GM13976 (cell line): ENCODE measurements at places on chromosomes 5 and 9.

GRCh38 chr5:67033880-67034651, 162.5 kb downstream of the CD180 start:
- no peak for DNase-seq

DNA sequence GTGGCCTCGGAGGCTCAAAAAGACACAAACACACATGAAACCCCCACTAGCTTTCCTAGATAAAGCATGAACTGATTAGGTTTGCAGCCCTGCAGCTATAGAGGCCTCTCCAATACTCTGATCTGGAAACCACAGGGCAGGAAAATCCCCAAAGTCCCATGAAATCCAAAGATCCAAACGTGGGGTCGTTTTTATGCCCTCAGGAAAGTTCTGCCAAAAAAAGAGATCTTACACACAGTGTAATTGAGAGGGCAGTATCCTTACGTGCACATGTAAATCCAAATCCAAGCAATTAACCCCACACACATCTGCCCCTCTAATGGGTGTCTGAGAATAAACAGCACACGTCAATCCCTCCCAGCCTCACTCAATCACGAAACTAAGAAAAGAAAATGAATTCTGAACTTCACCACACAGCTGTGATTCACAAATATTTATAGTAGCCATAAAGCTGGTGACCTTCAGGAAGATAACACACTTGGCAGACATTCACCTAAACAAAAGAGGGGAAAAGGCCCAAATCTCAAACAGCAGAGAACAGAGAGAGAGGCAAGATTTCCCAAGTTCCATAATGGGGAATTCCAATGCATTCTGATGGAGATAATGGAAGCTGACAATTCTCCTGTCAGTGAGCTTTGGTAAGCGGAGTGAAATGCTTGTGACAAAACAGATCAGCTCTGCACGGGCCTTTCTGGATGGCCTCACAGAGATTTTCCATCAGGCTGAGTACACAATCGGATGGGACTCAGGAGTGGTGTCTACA, 114.2 kb downstream of the SEMA5A start:
- no peak for DNase-seq

DNA sequence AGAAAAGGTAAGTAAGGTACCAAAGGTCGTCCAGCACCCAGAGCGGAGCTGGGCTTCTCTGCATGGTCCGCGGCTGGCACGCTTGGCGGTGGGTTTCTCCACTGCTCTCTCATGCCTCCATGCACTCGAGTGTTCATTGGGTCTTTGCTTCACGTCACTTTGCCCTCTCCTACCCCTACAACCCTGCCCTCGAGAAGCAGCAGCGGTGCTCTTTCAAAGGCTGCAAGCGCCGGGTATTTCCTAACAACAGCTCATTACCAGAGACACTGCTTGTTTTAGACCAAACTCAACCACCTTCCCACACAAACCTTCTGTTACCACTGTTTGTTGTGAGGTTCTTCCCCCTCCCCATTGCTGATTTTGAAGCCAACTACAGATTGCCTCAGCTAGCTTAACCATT, 21.5 kb upstream of the ZBTB34 start:
- DNase-seq: peak; percentile 76

DNA sequence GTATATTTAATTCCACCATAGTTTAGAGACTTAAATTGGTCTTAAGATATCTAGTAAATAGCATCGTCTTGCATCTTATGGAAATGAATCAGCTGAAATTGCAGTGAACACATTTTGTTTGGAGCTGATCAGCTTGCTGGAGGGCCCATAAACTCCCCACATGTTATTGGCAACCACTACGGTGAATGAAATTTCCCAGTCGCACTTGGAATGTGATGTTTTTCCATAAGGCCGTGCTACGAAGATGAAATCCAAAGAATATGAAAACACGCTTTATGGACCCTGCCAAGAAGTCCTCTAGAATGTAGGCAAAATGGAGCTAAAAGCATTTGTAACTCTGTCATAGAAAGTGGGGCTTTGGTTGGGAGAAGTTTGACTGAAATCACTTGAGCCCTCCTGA, 572.1 kb downstream of the ACTL7B start:
- DNase-seq: no peak

- DNase-seq: no peak
These were observed 88.8 kb downstream of the SPRY4 start for GRCh38 chr5:142235870-142236672.

GRCh38 chr5:175700991-175701390, 43.1 kb downstream of the HRH2 start:
- DNase-seq: no peak

DNA sequence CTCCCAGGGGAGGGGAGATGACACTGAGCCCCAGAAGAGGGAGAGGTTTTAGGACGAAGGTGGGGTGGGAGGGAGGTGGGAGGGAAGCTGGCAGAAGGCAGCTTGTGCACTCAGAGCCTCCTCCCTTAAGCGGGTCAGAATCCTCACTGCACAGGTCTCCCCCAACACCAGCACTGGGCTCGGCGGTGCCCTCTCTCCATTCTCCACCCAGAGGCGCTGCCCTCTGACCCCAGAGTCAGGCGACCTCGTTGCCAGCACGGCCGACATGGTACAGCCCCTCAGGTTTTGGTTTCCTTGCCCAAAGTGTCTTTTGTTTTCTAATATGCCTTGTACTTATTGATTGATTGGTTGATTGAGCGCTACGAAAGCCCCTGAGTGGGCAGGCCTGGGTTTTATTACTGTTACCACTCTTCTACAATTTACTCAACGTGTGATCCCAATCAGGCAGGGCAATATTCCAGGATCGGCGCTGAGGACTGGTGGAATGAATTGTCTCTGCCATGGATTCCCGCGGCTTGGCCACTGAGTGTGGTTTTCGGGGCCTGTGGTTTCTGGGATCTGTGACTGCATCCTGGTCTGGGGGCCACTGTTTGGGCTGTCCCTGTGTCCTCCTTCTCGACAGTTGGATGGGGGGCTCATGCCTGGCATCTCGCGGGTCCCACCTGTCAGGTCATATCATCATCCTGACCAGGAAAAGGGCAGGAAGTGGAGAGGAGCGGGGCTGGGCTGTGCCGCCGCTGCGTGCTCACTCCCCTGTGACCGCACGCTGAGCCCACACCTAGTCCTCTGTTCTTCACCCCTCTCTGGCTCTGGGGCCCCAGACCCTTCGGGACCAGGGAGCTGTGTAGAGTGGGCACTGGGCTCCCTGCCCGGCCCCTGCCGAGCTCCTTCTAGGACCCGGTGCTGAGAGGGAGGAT, 9.6 kb upstream of the FCN2 start:
- DNase-seq: no peak

GRCh38 chr5:107831612-107832395, 161.1 kb upstream of the EFNA5 start:
- DNase-seq: no peak
